ENCODE measurements at places on chromosomes 13 and 19. TPM values are rescaled to one million over a fixed set of nuclear protein-coding genes. Genes with fewer than 3 reads are reported as not detected.

DNA sequence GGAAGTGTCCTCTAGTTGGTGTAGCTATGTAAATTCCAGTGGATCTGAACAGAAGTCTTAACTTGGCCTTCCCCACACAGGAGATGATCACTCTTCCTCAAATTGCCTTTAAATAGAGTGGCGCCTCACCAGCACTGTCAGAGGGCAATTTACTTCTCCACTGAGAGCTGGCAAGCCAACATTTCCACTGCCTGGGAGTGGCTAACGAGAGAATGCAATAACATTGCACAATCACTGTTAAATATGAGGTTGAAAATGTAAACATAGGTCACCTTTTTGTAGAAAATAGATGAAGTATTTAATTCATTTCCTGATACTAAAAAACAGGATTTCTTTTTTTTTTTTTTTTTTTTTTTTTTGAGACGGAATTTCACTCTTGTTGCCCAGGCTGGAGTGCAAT lies 55.4 kb upstream of the UBL3 start:
- peak; percentile 86 for DNase-seq

DNA sequence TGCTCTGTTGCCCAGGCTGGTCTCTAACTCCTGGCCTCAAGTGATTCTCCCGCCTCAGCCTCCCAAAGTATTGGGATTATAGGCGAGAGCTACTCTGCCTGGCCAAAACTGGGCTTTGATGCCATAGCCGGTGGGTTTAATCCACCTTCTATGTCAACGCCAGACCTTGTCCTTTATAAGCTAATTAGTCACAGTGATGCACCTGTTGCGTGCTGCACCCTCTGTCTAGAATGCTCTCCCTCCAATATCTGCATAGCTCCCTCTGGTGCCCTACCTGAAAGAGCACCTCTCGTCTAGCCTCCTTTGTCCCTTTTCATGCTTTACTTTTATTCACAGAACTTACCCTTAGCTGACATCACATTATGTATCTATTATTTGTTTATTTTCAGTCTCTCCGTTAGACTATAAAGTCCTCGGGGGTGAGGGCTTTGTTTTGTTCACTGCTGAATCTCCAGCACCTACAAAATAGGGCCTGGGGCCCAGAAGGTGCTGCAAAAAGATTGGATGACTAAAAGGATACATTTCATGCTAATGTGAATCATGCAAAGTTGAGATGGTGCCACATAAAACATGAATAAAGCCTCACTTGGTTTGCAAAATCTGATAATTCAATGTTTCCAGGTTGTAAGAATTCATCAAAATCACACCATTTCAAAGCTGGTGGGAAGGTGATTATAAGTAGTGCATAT lies 148.1 kb downstream of the USP12 start:
- no peak for DNase-seq

- peak; percentile 63 for DNase-seq
These were observed 966 bp downstream of the JUNB start for GRCh38 chr19:12792051-12792852.

DNA sequence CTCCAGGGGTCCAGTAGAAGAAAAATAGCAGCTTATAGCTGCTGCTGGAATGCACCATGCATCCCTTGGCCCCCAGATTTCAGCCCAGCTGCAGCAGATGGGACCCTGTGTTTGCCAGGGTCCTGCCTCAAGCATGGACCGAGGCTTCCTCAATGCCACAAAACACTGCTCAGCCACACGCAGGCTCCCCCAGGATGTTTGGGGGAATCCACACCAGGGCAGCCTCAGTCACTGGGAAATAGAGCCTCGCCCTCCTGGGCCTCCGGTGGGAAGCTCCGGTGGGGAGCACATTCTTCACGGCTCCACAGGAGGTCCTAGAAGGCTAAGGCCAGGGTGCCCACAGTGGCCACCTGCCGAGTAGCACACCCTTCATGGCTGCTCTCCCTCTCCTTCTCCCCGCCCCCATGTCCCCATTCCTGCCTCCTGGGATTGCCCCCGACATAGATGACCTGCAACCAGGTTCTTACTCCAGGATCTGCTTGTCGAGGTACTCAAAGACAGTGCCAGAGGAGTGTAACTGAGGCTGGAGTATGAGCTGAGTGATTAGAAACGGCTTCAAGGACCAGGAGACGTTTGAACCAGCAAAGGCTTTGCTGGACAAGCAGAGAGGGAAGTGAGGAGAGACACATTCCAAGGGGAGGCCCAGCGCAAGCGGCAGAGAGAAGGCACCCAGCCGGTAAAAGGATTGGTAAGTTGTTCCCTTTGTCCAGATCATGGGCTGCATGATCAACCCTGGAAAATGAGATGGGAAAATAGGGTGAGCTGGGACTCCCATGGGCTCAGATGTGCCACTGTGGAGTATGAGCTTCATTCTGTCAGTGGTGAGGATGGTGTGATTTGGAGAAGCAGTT lies 110.7 kb upstream of the UQCRFS1 start:
- DNase-seq: no peak

DNA sequence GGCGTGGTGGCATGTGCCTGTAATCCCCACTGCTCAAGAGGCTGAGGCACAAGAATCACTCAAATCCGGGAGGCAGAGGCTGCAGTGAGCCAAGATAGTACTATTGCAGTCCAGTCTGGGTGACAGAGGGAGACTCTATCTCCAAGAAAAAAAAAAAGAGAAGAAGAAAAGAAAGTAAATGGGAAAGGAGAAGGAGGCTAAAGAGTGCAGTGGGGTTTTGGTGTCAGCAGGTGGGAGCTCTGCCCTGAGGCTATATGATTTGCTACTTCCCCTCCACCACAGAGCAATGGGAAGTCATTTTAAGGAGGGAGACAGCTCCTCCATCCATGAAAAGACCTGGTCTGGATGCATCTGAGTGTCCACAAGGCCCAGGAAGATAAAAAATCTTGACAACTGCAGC lies 23.1 kb downstream of the UNC13A start:
- no peak for DNase-seq

DNA sequence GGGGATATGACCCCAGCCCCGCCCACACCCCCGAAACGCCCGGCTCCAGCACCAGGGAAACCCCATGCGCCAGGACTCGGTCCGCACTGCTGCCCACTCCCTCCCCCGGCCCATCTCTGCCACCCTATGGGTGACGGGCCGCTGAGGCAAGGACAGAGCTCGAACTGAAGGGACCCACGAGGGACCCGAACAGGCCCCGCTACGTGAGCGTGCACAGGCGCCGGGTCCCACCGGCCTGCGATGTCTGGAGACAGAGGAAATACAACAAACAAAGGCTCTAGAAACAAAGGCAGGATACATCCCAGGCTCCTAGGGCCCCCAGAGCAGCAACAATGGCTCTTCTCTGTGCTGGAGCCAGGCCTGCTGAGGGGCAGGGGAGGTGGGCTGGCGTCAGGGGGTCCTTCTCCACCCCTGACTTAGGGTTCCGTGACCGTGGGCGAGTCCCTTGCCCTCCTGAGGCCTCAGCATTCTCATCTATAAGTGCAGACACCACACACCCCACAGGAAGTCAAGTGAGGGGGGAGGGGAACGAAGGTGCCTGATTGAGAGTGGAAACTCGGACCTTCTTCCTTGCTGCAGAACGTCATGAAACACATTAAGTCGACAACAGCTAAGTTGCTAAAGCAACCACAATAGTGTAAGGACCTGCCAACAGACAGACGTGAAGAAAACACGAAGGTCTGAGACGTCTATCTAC lies 3.1 kb downstream of the ABHD17A start:
- DNase-seq: no peak

JAK3 gene
- not detected for total RNA-seq

POLR1D gene
- total RNA-seq: 123 TPM

CRTC1 gene
- 11.1 TPM for total RNA-seq

CEACAM21 gene
- not detected for total RNA-seq

Data from MCF 10A (cell line).